Suppressor macrophage (primary cell): ENCODE measurements at places on chromosomes 1 and 21.

- no peak for DNase-seq
Observed at GRCh38 chr1:108639899-108640560, 20.9 kb downstream of the HENMT1 start.

GRCh38 chr21:37230632-37231248 lies 36.4 kb downstream of the VPS26C start:
- DNase-seq: no peak

DNA sequence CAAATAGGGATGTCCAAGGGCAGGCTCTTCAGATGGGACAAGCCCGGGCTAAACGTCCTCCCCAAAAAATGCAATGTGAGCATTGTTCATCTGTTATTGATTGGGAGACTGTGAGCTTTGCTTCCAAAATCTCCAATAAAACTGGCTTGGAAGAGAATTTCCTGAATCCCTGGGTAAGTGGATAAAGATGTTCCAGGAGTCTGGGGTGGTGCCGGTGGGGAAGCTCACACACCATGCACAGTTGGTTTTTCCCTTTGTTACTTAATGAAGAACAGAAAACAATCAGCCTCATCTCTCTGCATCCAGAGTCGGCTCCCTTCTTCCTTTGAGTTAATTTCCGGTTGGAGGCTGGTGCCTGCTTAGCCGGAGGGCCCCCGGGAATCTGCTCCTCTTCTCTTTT lies 72.1 kb upstream of the ZBTB40 start:
- DNase-seq: no peak

DNA sequence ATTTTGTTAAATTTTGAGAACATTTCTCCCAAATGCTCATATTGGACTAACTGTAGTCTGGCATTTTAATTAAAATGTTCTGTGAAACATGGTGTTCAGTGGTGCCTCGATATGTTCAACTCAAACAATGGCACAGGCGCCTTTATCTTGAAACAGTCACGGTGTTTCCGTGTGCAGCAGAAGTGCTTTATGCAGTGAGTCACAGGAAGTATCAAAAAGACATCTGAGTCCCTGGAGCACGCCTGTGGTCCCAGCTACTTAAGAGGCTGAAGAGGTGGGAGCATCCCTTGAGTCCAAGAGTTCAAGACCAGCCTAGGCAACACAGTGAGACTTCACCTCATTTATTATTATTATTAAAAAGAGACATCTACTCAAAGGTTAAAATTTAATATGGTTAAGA lies 52.2 kb downstream of the GREM2 start:
- no peak for DNase-seq

- DNase-seq: no peak
Observed at GRCh38 chr1:96587222-96587621, 134.4 kb upstream of the PTBP2 start.
